Effector memory CD4-positive, alpha-beta T cell (primary cell): ENCODE measurements at places on chromosomes 11 and 22.

- H3K4me1 ChIP-seq, result no peaks in the 10 kb centered on the region
- no peaks in the 10 kb centered on the region for H3K27me3 ChIP-seq
- no peak overlapping the region for H3K27ac ChIP-seq
- H3K4me3 ChIP-seq, result no peak overlapping the region
Observed at GRCh38 chr11:105789579-105790420, 179.9 kb downstream of the GRIA4 start.

- H3K27me3 ChIP-seq, result peaks cover 5% of the 10 kb centered on the region
- no peak overlapping the region for H3K27ac ChIP-seq
- DNase-seq, result no peak
- no peak overlapping the region for H3K4me3 ChIP-seq
Observed at GRCh38 chr11:44036811-44037657, 10.7 kb upstream of the ACCSL start.

GRCh38 chr11:97847730-97848129, 1173.0 kb upstream of the CNTN5 start:
- H3K4me1 ChIP-seq, result no peaks in the 10 kb centered on the region
- no peak for DNase-seq
- H3K27me3 ChIP-seq, result no peaks in the 10 kb centered on the region
- no peaks in the 10 kb centered on the region for H3K36me3 ChIP-seq

- no peak overlapping the region for H3K4me3 ChIP-seq
- peaks cover 86% of the 10 kb centered on the region for H3K36me3 ChIP-seq
- H3K27me3 ChIP-seq, result no peaks in the 10 kb centered on the region
Observed at GRCh38 chr22:41883400-41883799, 31.5 kb downstream of the SHISA8 start.

- no peak overlapping the region for H3K4me3 ChIP-seq
- no peaks in the 10 kb centered on the region for H3K27me3 ChIP-seq
- H3K27ac ChIP-seq, result no peak overlapping the region
- DNase-seq, result no peak
Observed at GRCh38 chr11:18312012-18312411, 9.9 kb downstream of the HPS5 start.

DNA sequence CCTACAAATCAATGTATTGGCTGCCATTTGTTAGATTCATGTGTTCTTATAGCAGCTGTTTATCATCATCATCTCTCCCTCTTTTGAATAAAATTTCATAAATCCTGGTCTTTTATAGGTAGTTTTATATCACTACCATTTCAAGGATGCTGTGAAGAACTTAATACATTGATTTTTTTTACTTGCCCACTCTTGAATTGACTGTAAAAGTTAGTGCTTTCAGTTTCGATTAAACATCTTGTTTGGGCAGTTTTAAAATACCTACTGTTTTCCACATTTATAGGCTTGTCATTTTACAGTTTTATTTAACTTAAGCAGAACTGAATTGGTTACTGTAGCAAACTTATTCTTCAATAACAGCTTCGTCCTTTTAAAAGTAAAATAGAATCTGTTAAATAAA, 59.5 kb downstream of the TTC17 start:
- no peaks in the 10 kb centered on the region for H3K4me1 ChIP-seq
- H3K27me3 ChIP-seq, result no peaks in the 10 kb centered on the region
- no peak for DNase-seq

DNA sequence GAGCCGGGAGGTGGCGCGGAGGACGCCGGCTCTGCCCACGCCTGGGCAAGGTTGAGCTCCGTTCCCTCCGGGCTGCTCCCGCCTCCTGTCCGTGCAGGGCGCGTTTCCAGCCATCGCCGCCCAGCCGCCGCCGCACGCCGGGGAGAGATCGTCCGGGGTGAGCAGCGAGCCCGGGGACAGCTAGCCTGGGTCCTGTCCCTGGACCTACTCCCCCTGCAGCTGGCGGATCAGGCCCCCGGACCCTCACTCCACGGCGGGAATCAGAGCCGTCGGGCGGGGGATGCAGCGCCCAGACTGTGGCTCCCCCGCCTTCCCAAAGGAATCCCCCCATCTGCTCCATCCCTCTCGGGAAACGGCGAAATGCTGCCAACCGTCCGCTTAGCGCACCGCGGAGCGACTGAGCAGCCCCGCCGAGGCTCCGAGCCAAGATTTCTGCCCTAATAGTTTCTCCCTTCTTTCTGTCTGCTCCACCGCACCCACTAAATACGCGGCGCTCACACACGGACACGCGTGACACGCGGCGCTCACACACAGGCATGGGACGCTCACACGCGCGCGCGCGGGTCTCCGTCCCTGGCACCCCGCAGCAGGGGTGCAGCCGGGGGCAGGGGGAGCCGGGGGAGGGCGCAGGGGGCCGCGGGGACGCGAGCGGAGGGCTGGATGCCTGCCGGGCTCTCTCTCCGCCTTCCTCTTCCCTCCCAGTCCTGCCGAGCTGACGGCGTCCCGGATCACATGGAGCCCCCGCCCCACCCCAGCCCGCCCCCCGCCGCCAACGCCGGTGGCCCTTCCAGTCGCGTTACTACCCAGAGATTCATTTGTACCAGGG, at the start of gene KCNJ5:
TSS of gene KCNJ5 (plus strand) at position 814 of the 826 bp plus-strand sequence. CDS start 19,918 bp downstream, outside the sequence.
- peaks cover 17% of the 10 kb centered on the region for H3K27me3 ChIP-seq
- peaks cover 7% of the 10 kb centered on the region for H3K4me1 ChIP-seq

GRCh38 chr22:30882184-30882717, 86.3 kb downstream of the MORC2 start:
- no peak overlapping the region for H3K4me3 ChIP-seq
- no peaks in the 10 kb centered on the region for H3K4me1 ChIP-seq
- H3K27me3 ChIP-seq, result no peaks in the 10 kb centered on the region

DNA sequence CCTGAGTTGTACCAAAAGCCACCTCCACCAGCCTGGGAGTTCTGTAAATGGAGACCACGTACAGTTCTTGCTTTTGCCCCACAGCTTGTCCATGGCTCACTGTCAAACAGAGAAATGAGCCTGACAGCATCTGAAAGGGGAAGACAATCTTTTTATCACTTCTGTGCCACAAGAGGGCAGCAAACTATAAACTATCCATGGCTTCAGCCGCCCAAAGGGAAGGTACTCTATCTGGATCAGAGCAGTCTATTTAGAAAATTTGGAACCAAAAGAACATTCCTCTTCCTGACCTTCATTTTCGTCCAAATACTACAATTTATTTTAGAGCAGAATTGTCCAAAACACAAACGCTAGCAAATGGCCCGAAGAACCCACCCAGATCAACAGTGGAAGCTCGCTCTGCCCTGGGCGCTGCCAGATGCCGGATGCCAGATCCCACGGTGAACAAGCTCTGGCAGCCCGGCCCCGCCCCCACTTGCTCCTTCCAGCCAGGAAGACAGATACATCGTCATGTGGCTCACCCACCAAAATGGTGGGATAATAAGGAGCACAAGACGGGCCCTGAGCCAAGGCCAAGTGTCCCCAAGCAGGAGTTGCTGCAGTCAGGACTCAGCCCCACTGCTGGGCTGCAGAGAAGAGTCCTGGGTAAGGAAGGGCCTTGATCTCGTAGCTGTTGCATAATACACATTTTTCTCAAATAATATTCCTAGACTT, 23.9 kb upstream of the SCGB1A1 start:
- H3K27ac ChIP-seq, result no peak overlapping the region
- no peak for DNase-seq
- no peaks in the 10 kb centered on the region for H3K27me3 ChIP-seq
- no peak overlapping the region for H3K4me3 ChIP-seq

DNA sequence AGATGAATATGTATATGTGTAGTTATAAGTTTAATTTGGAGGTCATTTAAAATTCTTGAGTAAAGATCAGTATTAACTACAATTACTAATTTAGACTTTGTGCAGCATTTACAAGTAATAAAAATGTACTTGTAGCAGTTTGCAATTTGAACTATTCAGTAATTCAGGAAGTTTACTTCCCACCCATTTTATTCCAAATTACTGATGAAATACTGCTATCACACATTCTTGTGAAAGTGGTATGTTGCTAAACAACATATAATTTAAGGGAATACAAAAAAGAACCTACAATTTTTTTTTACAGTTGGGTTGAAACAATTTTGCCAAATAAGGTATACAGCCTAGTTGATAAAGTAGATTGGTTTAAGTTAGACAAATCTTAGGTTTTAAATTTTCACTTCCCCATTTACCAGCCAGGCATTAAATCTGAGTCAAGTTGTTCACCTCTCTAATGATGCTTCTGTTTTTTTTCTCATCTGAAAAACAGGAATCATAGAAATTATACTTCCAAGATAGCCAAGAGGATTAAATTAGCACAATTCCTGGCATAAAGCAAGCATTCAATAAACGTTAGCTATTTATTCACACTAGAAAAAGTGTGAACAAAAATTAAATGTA, 45.3 kb downstream of the ZBTB44 start:
- no peaks in the 10 kb centered on the region for H3K27me3 ChIP-seq
- DNase-seq, result no peak
- no peaks in the 10 kb centered on the region for H3K4me1 ChIP-seq
- no peaks in the 10 kb centered on the region for H3K36me3 ChIP-seq

- H3K27ac ChIP-seq, result no peak overlapping the region
- DNase-seq, result no peak
- H3K27me3 ChIP-seq, result no peaks in the 10 kb centered on the region
Observed at GRCh38 chr11:75186999-75187398, 36.1 kb downstream of the SLCO2B1 start.

DNA sequence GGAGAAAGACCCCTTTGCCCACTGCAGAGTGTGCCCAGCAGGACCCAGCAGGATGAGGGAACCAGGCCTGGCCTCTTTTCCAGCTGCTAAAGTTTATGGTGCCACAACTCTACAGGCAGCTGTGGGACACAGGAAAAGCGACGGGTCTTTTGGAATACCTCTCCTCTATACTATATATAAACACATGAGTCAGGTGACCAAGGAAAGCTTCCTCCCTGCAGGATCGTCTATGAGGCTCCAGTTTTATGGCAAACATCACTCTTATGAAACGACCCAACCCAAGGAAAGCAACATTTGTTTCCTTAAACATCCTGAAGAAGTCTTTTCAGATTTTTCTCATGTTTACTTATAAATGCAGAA, 102.8 kb upstream of the AKIP1 start:
- H3K36me3 ChIP-seq, result no peaks in the 10 kb centered on the region
- H3K27me3 ChIP-seq, result no peaks in the 10 kb centered on the region
- DNase-seq, result no peak

GRCh38 chr22:29731058-29731850, 11.5 kb downstream of the CABP7 start:
- H3K36me3 ChIP-seq, result peaks cover 8% of the 10 kb centered on the region
- H3K27ac ChIP-seq, result no peak overlapping the region
- DNase-seq, result no peak
- no peaks in the 10 kb centered on the region for H3K4me1 ChIP-seq
- no peaks in the 10 kb centered on the region for H3K27me3 ChIP-seq

GRCh38 chr11:101278286-101278685, 148.7 kb upstream of the PGR start:
- H3K4me1 ChIP-seq, result no peaks in the 10 kb centered on the region
- no peaks in the 10 kb centered on the region for H3K36me3 ChIP-seq
- no peaks in the 10 kb centered on the region for H3K27me3 ChIP-seq

DNA sequence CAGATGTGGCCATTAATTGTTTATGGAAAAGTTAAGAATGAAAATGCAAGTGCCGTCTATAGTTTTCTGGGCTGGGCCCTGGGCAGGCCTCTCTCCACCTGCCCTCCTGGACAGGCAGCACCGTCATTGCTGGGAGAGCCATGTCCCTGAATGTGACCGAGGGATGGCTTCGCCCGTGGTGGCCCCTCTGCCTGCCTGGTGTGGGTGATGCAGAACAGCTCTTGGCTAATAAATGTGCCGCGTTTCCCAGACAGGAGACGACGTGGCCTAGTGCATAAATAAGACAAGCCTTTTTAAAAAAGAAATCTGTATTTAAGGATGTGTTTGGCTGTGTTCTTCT, 407.3 kb downstream of the TBC1D22A start:
- no peak for DNase-seq
- no peak overlapping the region for H3K4me3 ChIP-seq
- no peaks in the 10 kb centered on the region for H3K27me3 ChIP-seq
- H3K27ac ChIP-seq, result no peak overlapping the region
- H3K4me1 ChIP-seq, result no peaks in the 10 kb centered on the region

DNA sequence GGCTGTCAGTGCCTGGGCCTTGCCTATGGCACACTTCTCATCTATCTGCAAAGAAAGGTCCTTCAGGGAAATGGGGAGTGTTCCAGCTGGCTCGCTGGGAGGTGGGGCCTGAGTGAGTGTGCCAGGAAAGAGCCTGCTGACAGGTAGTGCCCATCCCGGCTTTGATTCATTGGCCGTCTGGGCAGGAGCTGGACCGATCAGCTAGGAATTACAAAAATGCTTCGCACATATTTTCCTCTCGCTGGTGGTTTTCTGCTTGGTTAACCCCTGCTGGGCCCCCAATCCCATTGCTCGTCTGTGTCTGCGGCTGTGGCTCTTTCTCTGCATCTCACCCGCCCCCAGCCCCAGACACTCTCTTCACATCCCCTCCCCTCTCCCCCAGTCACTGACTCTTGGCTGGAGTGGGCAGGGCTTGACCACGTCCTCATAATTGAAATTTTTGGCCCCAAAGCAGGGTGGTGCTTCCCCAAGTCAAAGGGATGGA, 10.8 kb downstream of the LIF start:
- no peak for DNase-seq
- H3K27me3 ChIP-seq, result no peaks in the 10 kb centered on the region
- H3K4me1 ChIP-seq, result no peaks in the 10 kb centered on the region
- no peak overlapping the region for H3K4me3 ChIP-seq

DNA sequence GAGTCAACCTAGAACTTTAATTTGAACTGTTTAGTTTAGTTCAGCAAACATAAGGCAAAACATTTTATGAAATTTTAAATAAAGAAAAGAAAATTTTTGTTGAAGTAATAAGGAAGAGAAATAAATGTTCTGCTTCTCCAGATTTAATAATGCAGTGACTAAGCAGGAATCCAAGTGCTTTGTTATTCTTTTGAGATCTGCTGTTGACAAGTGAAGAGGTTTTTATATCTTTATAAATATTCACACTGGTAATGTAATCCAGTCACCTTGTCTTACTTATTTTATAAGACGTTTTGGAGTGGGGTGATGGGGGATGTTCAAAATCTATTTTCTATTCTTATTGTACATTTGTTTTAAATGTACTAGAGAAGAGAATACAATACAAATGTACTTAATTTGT, 725.9 kb upstream of the CCDC179 start:
- H3K4me3 ChIP-seq, result no peak overlapping the region
- no peaks in the 10 kb centered on the region for H3K36me3 ChIP-seq
- H3K4me1 ChIP-seq, result no peaks in the 10 kb centered on the region
- DNase-seq, result no peak

GRCh38 chr22:20243537-20244249, 24.4 kb downstream of the RTN4R start:
- peak overlapping the region; percentile 61 for H3K27ac ChIP-seq
- peak overlapping the region; percentile 46 for H3K4me3 ChIP-seq
- no peaks in the 10 kb centered on the region for H3K27me3 ChIP-seq
- peak; percentile 36 for DNase-seq

DNA sequence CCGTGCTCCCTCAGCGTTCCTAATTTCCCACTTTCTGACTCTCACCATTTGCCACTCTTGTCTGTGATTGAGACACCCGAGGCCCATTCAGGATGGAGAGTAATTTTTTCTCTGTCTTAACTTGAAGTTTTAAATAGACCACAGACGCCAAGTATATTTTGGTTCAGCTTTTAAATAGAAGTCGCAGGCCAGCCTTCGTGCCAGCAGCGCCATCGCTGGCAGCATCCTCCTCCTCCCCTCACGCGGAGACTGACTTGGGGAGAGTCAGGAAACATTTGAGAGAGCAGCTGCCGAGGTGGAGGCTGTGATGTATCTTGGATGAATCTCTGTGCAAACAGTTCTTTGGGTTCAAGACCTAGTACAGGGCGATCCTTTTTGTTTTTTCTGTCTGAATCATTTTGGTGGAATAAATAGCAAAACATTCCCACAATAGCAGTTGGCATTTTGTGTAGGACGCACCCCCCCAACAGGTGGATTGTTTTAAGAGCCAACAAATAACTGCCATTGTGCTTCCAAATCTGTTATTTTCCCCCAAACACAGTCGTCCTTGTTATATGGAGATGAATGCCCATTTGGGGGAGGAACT, 889 bp upstream of the DMC1 start:
- H3K4me1 ChIP-seq, result peaks cover 12% of the 10 kb centered on the region
- no peaks in the 10 kb centered on the region for H3K27me3 ChIP-seq
- no peaks in the 10 kb centered on the region for H3K36me3 ChIP-seq
- peak overlapping the region; percentile 54 for H3K4me3 ChIP-seq
